Midbrain (tissue), 1 donor: ENCODE measurements at places on chromosomes 12 and 14.
A peak's percentile ranks its signal among the peaks of the same experiment; 100 is the strongest.

DNA sequence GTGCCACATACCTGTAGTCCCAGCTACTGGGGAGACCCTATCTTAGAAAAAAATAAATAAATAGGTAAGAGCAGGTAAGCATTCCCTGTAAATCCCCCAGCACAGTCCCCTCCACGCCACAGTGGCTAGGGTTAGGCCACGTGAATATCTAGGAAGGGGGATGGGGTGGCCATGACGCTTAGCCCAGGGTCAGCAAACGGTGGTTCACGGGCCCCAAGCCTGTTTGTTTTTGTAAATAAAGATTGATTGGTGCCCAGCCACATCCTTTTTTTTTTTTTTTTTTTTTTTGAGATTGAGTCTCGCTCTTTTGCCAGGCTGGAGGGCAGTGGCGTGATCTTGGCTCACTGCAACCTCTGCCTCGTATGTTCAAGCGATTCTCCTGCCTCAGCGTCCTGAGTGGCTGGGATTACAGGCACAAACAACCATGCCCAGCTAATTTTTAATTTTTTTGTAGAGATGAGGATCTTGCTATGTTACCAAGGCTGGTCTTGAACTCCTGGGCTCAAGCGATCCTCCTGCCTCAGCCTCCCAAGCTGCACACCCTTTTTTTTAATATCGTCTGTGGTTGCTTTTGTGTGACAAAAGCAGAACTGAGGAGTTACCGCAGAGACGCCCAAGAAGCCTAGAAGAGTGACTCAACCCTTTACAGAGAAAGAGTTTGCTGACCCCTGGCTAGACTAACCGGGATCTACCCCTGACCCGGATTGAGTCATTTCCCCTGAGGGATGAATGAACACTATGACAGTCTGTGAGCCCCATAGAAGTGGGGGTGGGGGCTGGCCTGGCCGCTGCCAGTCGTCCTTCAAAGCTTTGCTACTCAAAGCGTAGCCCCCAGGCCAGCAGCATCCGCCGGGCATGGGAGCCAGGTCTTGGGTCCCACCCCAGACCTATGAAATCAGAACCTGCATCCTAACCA, 113.7 kb upstream of the NCOR2 start:
- peak; percentile 34 for DNase-seq

GRCh38 chr14:29553427-29553826, 374.2 kb downstream of the PRKD1 start:
- DNase-seq, result no peak

DNA sequence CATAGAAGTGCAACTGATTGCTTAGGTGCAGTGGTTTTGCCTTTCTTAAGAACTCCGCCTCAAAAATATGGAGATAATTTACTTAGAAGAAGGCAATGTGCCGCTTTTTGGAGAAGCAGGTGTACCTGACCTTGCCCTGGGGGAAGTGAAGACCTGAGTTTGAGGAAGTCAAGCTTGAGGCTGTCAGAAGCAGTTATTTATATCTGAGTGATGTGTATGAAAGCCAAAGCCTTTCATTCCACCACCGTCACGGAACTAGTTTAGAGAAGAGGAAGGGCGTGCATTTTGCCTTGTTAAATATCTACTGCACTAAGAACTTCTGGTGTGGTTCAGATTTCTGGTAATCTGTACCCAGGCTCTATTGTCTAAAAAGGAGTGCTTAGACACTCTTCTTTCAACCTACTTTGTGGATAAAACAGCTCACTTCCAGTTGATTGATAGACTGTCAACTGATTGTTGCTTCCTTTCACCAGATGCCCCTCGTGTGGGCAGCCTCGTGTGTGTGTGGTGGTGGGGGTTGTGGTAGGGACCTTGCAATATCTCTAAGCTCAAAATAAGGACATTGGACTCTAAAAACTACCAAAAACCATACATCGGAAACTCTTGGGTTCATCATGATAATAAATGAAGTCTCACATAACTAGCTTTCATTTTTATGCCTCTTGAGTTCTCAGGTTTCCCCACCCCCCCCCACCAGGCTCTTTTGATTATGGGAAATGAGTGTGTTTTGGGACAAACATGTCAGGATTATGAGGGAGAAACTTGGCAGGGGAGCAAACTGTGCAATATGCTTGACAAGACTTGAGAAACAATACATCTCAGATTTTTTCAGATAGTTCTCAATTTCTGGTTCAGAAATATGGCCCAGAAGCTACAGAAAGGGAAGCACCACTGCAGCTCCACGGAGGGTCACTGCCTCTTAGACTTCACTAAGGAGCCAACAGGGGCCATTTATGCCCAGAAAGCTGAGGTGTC, 78.6 kb downstream of the ARF6 start:
- DNase-seq, result no peak

GRCh38 chr12:110581931-110582275, 1.2 kb downstream of the PPTC7 start:
- peak; percentile 33 for DNase-seq

DNA sequence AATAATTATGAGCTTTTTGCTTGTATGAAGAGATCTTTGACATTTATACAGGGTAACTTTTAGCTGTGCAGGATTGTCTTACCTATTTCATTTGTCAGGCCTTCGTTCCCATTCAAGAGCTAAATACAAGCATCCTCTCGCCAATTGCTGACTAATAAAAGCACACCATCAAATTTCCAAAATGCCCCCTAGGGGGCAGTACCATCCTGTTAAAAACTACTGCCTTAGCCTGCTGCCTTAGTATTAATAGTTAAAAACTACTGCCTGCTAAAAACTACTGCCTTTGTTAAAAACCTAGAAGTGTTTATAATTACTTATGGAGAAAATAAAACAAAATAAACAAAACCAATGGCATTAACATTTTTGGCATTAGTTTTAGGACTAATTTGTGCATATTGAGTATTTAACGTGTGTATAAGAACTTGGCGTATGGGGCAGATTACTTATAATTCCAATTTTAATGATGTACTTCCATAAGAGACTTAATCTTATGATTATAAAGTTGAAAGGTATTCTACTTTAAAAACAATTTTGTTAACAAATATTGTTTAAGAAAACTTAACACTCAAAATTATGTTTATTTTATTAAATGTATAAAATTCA, 3.0 kb upstream of the IFI27L2 start:
- peak; percentile 84 for DNase-seq
